ENCODE measurements at places on chromosomes 7 and 10.

DNA sequence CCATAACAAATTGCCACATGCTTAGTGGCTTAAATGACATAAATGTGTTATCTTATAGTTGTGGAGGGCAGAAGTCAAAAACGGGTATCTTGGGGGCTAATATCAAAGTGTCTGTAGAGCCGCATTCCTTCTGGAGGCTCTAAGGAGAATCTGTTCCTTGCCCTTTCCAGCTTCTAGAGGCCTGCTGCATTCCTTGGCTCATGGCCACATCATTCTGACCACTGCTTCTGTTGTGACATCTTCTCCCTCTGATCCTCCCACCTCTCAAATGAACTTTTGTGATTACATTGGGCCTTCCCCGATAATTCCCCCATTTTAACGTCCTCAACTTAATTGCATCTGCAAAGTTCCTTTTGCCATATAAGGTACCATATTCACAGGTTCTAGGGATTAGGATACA, 76.1 kb downstream of the CYP26A1 start:
- peak; percentile 25 for DNase-seq

GRCh38 chr7:5700391-5700985, 81.0 kb downstream of the RNF216 start:
- no peak for DNase-seq

DNA sequence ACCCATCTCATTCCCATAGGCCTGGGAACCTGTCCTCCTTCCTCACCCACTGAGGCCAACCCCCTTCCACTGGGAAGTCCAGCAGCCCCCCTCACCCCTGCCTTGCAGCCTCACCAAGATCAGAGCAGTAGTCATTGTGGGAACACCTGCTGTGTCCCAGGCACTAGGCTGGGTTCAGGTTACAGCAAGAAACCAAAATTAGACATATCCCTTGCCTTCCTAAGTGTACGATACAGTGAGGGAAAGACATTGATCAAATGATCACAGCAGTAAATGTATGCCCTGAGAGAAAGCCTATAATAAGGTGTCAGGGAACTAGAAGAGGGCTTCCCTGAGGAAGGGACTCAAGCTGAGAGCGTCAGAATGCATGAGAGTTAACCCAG, 17.0 kb upstream of the C10orf105 start:
- DNase-seq: no peak

DNA sequence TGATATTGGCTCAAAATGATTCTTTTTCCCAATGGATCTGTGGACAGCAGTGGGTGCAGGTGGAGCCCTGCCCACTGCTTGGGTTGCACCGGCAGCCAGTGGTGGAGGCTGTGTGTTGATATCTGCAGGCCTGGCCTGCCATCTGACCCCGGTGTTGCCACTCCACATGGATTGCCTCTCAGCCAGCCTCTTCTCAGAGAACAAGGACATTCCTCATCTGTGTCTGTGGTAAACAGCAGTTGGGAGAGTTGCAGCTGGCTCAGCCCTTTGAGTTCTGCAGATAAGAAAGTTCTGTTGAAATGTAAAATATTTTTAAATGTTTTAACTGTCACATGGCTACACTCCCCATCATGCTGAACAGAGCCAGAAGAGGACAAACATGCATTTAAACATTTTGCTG, 374.9 kb upstream of the CELF2 start:
- DNase-seq: no peak

GRCh38 chr10:68516766-68517165, 10.6 kb downstream of the SLC25A16 start:
- peak; percentile 30 for DNase-seq

GRCh38 chr10:57624066-57624465, 643.6 kb downstream of the IPMK start:
- DNase-seq: no peak

- DNase-seq: no peak
Observed at GRCh38 chr7:65225422-65226006, 148.1 kb upstream of the ZNF92 start.

DNA sequence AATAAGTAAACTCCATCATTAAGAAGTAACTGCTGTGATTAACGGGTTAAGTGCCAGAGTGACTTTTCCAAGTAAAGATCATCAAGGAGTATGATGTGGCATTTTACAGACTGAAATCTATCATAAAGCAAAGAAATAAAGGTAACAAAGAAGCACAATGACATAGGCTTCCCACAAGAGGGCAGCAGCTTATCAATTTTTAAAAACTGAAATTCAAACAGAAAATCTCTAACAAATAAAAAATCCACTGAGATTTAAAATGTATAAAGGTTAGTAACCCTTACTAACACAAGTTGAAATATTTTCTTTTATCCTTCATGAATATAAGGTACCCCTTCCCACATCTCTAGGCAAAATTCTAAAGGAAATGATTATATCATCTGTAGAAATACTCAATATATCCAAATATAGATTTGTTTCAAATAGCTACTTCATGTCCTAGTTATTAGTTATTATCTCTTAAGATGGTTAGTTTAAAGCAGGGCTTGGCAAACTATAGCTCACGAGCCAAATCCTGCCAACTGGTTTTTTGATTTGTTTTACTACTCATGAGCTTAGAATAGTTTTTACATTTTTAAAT, 29.2 kb downstream of the FAM3C start:
- DNase-seq: peak; percentile 37

GRCh38 chr7:66928388-66928787, 7.4 kb downstream of the TMEM248 start:
- no peak for DNase-seq

DNA sequence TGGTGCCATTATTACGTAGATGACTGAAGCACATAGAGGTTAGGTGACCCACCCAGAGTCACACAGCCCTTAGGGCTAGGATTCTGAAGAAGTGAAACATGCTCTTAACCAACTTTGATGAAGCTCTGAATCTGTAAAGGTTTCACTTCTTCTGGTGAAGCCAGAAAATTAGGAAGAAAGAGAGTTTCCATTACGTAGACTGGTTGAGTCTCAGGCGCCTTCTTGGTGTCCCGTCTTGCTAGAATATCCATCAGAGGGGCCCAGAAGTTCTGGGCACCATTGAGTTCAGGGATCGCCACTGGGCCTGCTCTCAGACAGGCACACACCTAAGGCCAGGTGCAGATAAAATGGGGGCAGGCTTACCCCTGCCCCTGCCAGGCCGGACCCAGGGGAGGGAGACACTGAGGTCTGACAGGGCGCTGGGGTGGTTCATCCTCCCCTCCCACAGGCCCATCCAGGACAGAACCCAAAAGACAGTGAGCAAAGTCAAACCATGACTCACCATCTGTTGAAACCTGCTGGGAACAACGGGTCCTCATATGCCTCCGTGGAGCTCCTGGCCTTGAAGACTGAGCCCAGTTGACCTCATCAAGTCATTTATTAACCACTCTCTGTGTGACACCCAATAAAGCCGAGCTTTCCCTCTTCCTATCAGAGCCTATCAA, 33.2 kb downstream of the DRGX start:
- DNase-seq: no peak

DNA sequence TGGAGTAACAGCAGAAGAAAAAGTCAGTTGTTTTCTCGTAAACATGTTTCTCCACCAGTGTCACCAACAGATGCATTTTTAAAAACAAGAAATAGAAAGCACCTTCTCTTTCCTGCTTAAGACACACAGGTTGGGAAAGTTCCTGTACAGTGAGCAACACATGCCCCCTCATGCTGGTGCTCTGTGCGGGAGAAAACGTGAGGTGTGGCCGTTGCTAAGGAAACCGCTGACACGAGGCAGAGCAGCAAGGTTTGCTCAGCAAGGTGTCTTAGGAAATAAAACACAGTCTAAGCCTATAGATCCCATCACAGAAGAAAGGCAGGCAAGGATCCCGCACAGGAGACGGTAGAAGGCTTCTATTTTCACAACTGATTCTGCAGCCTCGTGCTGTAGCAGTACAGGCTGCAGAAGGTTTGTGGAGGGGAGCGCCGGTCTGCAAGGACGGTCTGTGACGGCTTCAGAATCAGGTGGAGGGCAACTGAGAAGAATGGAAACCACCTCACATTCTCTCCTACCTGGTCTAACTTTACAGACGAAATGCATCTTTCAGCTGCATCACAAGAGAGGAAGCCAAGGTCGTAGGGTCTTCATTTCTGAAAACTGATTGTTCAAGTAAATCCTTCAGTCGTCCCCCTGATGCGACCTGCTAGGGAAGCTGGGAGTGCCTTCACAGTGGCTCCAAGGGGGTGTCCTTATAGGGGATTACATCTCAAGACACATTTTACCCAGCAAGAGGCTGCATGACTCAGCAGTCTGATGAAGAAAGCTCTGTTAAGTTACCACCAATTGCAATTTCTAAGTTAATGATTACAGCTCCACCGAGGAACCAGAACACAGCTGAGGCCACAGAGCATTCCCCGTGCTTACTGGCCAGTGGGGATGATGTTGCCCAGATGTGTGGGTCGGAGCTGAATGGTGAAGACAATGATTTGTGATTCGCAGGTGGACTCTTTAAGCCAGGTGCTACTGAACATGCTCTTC, 150.7 kb upstream of the KLF14 start:
- no peak for DNase-seq

GRCh38 chr10:17144032-17144431, 14.4 kb upstream of the CUBN start:
- no peak for DNase-seq

DNA sequence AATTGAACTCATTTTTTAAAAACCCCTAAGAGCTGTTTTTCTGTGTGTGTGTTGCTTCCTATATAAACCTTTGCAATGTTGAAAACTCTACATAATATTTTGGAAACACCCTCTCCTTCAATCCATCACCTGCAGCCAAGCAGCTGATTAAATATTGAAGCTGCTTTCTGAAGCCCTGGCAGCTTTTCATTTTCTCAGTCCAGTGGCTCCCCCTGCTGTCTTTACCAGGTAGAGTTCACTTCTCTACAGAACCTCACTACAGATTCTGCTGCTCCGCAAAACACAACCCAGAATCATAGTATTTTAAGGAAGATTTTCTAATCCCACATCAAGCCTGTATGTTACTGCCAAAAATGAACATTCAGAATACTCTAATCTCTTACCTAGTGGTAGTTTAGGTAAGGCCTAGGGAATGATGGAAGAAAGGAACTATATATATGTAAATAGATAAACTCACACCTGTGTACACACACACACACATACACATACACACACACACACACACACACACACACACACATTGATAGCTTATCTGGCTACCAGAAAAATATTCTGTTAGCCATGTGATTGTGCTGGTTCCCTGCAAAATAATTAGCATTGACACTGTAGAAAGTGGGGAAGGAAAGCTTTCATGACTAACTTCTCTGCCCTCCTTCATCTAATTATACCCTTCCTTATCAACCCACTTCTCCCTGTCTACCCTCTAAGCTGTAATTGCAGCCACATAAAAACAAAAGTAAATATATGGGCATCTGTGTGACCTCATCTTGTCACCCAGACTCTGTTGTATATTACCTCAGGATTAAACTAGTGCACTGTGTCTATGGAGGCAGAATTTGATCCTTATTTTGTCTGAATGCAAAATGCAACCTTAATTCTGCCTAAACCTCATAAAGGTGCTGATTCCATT, 229.5 kb upstream of the FZD1 start:
- peak; percentile 45 for DNase-seq

DNA sequence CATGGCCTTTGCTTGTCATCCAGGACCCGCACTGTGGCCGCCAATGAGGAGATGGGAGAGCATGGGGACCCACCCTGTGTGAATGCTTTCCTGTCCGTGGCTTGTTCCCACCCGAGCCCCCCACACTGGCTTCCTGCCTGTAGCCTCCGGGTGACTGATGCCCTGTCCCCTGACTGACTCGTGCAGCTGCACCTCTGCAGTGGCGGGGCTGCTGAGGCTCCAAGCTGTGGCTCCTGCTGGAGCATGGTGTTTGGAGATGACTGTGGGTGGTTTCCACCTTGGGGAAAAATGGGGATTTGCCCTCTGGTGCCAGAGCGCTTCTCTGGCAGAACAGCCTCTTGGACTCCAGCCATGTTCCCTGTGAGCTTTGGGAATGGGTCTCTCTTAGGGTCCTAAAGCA, 2.1 kb downstream of the CAMK1D start:
- DNase-seq: no peak

GRCh38 chr10:30781670-30782121, 152.1 kb upstream of the LYZL2 start:
- no peak for DNase-seq

Measured in fibroblast of skin of back (primary cell).